ENCODE measurements at places on chromosomes 5 and 9.

DNA sequence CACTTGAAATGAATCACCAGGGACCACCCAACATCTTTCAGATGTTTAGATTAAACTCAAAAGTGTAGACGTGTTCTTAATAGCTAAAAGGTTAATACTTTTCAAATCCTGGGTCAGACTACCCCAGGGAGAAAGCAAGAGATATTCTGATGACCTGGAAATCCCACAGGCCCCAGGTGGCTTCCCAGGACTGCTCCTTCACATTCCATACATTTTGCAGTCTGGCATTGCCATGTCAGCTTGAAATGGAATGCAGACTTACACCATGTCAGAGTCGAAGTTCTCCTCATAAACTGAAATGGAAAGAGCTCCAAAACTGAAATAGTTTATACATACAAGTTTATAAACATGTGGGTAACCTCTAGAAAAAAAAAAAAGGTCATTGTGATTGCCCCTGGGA lies 61.5 kb downstream of the TMEM167A start:
- DNase-seq = no peak

GRCh38 chr9:4365055-4365454 lies 65.2 kb upstream of the GLIS3 start:
- DNase-seq = no peak

- DNase-seq = no peak
These were observed 43.2 kb upstream of the RICTOR start for GRCh38 chr5:39117401-39117800.

DNA sequence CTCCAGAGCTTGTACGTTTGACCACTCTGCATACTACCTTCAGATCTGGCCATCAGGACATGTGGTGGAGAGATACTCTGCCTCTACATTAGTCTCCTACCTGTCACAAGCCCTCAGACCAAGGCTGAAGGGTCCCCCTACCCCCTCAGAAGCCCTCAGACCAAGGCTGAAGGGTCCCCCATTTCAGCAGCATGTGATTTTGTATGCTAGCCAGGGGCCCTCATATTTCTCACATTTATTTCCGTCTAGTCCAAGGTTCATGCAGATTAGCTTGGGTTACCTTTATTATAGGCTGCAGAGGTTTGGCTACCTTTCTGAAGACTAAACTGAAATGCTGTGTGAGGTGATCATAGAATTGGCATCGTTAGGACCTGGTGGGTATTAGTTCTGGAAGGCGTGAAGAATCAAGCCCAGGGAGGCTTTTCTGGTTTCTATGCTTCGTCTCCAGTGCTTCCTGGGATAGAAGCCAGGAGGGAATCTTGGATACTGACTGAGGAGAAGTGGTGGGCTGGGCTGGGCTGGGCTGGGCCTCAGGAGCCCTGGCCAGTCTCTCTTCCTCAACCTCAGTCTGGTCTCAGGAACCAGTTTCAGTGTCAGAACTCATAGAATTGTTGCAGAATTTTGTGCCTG lies 2.8 kb downstream of the SMIM32 start:
- no peak for DNase-seq

DNA sequence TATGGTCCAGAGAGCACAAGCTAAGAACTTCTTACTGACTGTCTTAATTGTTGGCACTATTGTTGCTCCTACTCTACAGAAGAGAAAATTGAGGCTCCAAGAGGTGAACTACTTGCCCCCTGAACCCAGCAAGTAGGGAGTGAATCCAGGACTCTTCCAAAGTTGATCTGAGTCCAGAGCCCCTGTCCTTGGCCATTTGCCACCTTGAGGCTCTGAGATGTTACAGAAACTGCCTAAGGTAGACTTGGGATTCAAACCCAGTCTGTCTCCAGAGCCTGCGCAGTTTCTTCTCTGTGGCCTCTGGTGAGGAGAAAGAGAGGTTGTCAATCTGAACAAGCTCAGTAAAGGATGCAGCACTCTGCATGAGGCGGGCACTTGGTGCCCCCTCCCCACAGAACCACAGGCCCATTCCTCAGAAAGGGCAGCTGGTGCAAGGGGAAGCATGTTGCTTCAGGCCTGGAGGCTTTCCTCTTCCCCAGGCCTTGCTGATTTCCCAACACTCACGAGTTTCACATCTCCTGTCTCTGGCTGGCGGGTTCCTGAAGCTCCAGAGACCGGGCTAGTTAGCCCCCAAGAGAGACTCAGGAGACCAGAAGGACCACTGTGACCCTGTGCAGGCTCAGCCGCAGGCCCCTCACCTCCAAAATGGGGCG lies 2.9 kb upstream of the LCP2 start:
- DNase-seq = no peak

DNA sequence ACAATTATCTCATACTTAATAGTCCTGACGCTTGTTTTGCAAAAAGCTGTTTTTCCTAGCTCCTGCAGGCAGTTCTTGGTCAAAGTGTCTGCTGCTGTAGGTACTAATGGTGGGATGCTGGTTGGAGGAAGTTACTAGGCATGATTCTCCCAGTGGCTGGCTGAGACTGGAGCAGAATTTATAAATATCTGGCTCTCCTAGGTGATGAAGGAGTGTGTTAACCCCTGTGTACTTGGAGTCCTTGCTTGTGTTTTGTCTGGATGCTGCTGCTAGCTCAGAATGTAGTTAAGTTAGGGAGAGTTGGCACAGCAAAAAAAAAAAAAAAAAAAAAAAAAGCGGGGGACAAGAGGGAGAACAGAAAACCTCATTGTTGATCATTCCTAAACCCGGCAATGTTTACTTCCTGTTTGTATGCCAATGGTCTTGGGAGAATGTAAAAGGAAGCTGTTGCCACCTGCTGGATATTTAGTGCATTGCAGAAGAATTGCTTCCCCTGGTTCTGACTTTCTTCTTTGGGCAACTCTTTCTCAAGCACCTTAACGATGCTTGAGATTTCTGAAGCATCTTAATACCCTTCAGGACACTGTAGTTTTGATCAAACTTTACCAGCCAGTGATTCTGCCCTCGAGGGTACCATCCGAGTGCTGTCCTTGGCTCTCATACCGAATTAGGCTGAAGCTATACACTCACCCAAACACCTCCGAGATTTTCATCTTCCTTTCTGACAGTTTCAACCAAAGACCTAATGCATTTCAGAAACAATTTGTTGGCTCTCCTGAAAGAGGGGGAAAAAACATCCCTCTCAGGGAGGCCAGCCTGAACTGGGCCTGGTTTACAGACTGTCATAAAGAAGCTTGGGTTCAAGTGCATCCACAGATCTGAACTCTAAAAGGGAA lies 71.7 kb upstream of the WWC1 start:
- peak; percentile 64 for DNase-seq

GRCh38 chr9:114112778-114113584 lies 13.9 kb upstream of the KIF12 start:
- peak; percentile 89 for DNase-seq

GRCh38 chr9:136220017-136220729 lies 15.2 kb upstream of the LHX3 start:
- no peak for DNase-seq

GRCh38 chr5:5266297-5266696 lies 126.2 kb downstream of the ADAMTS16 start:
- DNase-seq = no peak

DNA sequence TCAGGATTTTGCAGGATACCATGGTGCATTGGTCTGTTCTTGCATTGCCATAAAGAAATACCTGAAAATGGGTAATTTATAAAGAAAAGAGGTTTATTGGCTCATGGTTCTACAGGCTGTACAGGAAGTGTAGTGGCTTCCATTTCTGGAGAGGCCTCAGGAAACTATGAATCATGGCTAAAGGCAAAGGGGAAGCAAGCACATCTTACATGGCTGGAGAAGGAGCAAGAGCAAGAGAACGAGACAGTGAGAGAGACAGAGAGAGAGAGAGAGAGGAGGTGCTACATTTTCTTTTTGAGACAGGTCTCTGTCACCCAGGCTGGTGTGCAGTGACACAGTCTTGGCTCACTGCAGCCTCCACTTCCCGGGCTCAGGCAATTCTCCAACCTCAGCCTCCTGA lies 43.9 kb downstream of the P4HA2 start:
- DNase-seq = no peak

GRCh38 chr5:143208781-143209510 lies 194.5 kb downstream of the NR3C1 start:
- no peak for DNase-seq

- no peak for DNase-seq
These were observed 5.6 kb downstream of the KLHL3 start for GRCh38 chr5:137730336-137730735.

- no peak for DNase-seq
These were observed 65.0 kb downstream of the C9orf152 start for GRCh38 chr9:110142868-110143481.

GRCh38 chr5:143682929-143683386 lies 129.0 kb upstream of the HMHB1 start:
- DNase-seq = no peak
